ENCODE measurements at places on chromosomes 7 and 10. TPM values are rescaled to one million over a fixed set of nuclear protein-coding genes. Genes with fewer than 3 reads are reported as not detected.

DNA sequence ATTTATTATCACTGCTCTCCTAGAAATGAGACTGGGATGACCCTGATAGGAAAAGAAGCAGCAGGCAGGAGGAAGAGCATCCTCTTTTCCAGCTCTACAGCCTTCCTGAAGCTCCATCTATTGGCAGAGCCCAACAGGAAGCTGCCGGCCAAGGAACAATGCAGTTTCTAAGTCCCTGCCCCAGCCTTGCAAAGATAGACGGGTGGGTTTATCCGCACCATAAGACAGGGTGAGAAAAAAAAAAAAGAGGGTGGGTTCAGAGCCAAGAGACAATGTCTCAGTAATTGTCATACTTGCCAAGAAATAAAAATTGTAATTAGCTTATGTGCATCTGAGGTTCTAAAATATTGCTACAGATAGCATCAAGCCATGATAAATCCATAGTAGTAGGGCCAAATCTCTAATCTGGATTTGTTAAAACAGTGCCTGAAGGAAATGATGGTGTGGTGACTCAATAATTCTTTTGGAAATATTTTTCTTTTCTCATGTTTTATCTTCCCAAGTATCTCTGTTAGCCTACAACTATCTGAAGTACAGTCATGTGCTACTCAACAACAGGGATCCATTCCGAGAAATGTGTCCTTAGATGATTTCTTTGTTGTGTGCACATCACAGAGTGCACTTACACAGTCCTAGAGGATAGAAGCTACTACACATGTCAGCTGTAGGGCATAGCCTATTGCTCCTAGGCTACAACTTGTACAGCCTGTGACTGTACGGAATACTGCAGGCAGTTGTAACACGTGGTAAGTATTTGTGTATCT, 242.9 kb upstream of the CXCL12 start:
- DNase-seq: no peak

GRCh38 chr7:123864436-123864835, 19.5 kb downstream of the HYAL4 start:
- no peak for DNase-seq

- DNase-seq: peak; percentile 87
These were observed 29.0 kb upstream of the WDFY4 start for GRCh38 chr10:48655411-48656240.

DNA sequence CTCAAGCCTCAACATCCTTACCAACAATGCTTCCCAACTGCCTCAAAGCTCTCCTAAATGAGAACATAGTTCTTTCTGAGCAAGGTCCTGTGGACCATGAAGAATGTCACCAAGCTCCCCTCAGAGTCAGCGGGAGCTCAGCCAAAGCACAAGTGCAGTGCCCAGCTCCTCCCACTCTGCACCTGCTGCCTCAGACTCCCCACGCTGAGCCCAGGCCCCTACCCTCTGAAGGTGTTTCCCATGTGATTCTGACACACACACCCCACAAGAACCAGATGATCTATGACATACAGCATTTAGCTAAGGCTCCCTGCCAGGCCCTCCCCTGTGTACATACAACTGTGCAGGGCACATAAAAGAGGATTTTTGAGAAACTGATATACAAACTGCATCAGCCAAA, 19.2 kb downstream of the ERCC6 start:
- DNase-seq: no peak

GRCh38 chr7:7499892-7500291, 35.8 kb downstream of the COL28A1 start:
- no peak for DNase-seq

GRCh38 chr7:130141884-130142653, 63.1 kb downstream of the TMEM209 start:
- DNase-seq: no peak

DNA sequence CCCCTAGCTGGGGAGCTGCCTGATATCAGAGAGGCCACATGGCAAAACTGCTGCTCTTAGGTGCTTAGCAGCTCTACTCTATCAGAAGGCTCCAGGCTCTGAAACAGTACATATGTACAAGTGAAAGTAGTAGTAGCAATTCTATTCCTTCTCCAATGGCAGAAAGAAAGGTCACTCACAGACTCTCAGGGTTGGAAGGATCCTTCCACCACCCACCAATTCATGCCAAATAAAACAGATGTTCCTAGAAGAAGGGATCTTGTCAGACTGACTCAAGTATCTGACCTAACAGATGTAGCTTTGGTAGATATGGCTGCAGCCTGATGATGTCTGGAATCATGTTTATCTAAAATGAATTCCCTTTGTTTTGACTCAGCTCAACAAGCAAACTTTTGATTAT, 8.0 kb upstream of the ALDH18A1 start:
- DNase-seq: no peak

- DNase-seq: no peak
These were observed 102.6 kb downstream of the SH3PXD2A start for GRCh38 chr10:103752680-103753248.

DNA sequence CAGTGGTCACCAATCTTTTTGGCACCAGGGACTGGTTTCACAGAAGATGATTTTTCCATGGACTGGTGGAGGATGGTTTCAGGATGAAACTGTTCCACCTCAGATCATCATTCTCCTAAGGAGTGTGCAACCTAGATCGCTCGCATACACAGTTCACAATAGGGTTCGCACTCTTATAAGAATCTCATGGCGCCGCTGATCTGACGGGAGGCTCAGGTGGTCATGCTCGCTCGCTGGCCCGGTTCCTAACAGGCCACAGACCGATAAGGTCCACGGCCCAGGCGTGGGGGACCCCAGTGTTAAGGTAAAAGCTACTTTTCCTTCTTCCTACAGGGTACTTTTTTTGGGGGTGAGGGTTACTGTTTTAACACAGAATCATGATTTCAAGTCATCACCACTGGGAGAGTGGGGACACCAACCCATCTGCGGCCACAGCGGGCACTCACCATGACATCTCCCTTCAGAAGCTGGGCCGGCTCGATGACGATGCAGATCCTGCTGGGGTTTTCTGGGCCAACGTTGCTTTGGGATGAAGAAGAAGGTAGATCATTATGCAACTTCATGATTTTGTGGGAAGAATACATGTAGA, 170.5 kb downstream of the TNS3 start:
- DNase-seq: no peak

DNA sequence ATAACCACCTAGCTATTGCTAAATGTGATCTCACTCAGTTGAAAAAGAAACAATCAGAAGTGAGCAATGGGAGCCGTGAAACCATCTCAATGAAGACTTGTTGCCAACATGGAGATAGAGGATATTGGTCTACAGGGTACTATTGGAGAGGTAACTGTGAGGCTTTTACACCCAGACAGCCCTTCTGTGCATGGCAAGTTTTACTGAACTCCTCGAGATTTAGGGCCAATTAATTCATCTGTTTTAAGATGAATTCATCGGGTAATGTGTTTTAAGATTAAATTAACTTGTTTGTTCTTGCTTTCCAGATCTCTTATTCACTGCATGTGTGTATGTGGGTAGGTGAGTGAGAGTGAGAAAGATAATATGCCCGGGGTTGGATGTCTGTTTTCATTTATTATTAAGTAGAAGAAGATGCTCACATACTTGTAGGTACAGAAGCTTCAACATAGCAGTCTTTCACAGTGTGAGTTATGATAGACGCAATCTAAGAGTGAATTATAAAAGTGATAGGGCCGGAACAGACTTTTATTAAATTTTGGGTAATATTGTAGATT, 323.8 kb downstream of the EXOC4 start:
- DNase-seq: no peak

GRCh38 chr7:16891338-16891737, 9.6 kb upstream of the AGR3 start:
- DNase-seq: peak; percentile 72

GRCh38 chr7:1800902-1801301, 130.8 kb downstream of the ELFN1 start:
- DNase-seq: peak; percentile 5

GRCh38 chr7:90968871-90969270, 295.4 kb upstream of the FZD1 start:
- DNase-seq: peak; percentile 8

DNA sequence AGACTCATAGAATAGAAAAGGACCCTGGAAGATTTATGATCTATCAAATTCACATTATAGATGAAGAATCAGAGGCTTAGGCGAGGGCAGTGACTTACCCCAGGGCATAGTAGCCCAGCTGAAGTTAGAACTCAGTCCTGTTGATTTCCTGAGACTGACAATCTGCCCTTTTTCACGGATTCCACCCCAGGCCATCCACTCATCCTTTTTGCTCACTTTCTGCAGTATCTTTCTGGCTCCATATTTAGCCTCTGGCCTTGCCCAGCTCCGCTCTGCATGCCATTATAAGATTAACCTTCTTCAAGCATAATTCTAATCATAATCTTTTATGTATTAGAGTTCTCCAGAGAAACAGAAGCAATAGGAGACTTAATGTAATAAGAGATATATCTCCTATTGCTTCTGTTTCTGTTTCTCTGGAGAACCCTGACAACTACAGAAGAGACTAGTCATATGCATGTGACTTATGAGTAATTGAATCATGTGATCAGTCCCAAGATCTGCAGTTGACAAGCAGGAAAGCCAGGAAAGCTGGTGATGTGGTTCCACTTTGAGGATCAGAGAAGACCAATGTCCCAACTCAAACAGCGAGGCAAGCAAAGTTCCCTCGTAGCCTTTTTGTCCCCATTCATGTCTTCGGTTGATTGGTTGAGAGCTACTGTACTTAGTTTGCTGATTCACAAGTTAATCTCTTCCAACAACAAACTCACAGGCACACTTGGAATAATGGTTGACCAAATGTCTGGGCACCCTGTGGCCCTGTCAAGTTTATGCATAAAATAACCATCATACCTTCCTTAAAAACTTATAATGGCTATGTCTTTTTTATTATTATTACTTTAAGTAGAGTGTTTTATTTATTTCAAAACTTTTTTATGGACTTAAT, 412.1 kb downstream of the SUGCT start:
- DNase-seq: peak; percentile 64

- no peak for DNase-seq
These were observed 15.8 kb downstream of the CALD1 start for GRCh38 chr7:134795231-134795630.

GRCh38 chr10:57621466-57621865, 646.2 kb downstream of the IPMK start:
- no peak for DNase-seq

- DNase-seq: peak; percentile 26
These were observed at the start of gene CPVL for GRCh38 chr7:29146057-29146706. Gene CPVL (minus strand): TSS chr7:29146537. CDS start chr7:29121061, 25,476 bp downstream.

DNA sequence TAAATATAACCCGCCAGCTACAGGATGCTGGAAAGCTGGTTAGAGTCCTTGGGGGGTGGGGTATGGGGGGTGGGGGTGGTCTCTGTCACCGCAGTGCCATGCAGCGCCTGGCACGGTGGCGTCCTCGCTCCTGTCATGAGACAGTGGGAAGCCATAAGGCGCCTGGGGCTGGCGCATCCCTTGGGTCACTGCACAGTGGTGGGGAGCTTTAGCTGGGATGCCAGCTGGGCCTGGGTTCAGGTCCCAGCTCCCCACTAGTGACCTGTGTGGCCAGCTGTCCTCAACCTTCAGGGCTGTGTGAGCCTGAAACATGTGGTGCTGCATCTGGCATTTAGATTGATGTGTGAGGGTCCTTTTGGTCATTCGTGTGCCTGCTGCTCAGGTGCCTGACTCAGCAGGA, 93.9 kb downstream of the BMS1 start:
- DNase-seq: no peak

DNA sequence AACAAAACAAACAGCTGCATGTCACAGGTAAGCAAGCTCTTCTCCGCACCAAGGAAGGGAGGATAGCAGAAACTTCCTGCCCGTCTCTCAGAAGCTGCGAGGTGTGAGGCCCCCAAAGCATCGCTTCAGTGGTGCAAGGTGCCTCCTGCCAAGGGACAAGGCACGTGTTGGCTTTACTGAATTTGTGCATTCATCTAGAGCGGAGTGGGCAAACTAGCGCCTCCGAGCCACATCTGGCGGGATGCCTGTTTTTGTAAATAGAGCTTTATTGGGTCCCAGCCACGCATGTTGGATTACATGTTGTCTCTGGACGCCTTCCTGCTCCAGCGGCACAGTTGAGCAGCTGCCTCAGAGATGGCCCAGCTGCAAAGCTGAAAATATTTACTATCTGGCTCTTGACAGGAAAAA, 27.7 kb downstream of the PHYH start:
- no peak for DNase-seq

GRCh38 chr10:12689893-12690292, 311.6 kb downstream of the CCDC3 start:
- DNase-seq: no peak

GRCh38 chr7:141950806-141951205, 4.0 kb upstream of the CLEC5A start:
- DNase-seq: no peak

Gene HGF
- 0.17 TPM for total RNA-seq

Gene VIM
- 2,197 TPM for total RNA-seq

Gene H2AZ2
- 168 TPM for total RNA-seq

Gene NRP1
- total RNA-seq: 281 TPM

Gene ABHD11
- total RNA-seq: 20.4 TPM

Gene ELMO1
- 0.69 TPM for total RNA-seq

Gene CHN2
- 3.5 TPM for total RNA-seq

Gene COL13A1
- 0.35 TPM for total RNA-seq

Gene HOXA3
- total RNA-seq: 4.2 TPM

Gene POM121L12
- total RNA-seq: not detected

Gene C10orf95
- total RNA-seq: 0.25 TPM

Gene GPER1
- total RNA-seq: 1.6 TPM

Data from renal cortical epithelial cell (primary cell).